ENCODE measurements at places on chromosomes 12 and 14. TPM values are rescaled to one million over a fixed set of nuclear protein-coding genes. Genes with fewer than 3 reads are reported as not detected.
A peak's percentile ranks its signal among the peaks of the same experiment; 100 is the strongest.

DNA sequence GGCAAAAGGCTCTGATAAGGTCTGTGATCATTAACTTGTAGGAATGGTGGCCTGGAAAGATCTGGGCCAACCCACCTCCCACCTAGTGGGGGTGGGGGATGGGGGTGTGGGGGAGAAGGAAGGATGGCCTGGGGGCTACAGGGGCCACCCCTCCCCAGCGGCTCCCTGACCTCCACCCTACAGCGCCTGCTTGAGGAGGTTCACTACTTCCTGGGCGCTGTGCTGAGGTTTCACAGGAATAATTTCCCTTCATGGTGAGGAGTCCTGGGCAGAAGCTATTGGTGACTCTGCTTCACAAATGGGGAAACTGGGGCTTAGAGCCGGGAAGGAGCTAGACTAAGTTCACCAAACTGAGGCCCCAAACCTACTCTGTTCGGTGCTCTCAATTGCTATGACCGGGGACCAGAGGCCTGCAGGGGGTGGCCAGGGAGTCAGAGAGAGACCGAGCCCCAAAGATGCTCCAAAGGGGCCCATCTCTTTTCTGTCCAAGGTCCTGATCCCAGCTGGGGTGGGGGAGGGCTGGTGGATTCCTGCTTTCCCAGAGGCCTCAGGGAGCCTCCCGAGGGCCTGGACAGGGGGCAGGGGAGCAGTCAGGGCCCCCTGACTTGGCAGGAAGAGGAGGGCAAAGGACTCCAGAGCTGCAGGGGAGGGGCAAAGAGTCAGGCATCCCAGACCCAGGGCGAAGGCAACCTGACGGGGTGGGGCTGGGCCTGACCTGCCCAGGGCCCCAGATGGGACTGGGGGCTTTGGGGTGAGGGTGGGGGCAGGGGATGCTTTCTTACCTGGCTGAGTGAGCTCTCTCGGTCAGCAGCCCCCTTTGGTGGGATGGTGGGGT, 1.7 kb downstream of the HNF1A start:
- no peak for DNase-seq

Gene SLC25A47
- not detected for polyA plus RNA-seq

GRCh38 chr12:82412246-82412645, 53.9 kb downstream of the METTL25 start:
- DNase-seq, result no peak

Gene MANSC1
- 10.3 TPM for polyA plus RNA-seq

Gene PAX9
- 0.23 TPM for polyA plus RNA-seq

DNA sequence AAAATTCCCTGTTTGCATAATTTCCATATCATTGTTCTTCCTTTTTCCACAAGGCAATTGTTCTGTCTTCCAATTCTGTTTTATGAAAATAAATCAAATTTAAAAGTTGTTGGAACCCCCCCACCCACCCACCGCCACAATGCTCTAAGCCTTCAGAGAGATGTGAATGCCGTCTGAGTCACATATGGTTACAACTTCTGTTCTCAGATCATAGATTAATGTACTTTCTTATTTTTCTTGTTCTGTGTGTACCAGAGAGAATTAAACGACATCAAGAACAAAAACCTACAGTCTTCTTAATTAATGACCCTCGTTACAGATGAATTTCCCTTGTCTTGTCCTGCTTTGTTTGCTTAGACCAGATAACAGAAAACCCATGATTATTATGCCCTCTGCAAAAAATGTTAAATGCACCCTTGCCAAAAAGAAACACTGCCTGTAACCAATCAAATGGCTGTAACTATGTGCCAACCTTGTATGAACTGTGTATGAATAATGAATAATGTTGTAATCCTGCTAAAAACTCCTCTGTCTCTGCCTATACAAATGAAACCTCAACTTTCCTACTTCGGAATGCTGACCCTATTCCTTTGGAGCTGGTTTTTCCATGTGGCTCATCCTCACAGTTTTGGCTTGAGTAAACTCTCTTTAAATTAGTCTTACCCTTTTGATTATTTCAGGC, 14.0 kb downstream of the OR6S1 start:
- no peak for DNase-seq

DNA sequence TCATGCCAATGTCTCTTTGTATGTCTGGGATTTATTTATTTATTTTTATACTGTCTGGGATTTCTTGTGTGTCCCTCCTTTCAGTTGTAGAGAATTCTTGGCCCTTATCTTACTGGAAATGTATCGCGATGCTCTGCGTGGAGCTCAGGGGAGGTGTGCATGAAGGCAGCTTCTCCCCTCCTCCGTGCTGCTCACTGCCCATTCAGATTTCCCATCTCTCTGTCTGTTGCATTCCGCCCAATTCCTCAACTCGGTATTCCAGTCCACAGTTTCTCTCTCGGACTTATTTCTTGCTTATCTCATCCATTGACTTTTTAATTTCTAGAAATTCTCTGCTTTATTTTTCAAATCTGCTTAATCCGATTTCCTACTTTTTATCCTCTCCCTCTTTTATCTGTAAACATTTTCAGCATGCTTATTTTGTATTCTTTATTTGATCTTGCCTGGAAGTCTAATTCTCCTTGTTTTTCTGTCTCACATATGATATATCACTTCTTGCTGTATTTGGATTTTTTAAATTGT, 93.2 kb downstream of the FBXW8 start:
- no peak for DNase-seq

Gene ITGA7
- 466 TPM for polyA plus RNA-seq

DNA sequence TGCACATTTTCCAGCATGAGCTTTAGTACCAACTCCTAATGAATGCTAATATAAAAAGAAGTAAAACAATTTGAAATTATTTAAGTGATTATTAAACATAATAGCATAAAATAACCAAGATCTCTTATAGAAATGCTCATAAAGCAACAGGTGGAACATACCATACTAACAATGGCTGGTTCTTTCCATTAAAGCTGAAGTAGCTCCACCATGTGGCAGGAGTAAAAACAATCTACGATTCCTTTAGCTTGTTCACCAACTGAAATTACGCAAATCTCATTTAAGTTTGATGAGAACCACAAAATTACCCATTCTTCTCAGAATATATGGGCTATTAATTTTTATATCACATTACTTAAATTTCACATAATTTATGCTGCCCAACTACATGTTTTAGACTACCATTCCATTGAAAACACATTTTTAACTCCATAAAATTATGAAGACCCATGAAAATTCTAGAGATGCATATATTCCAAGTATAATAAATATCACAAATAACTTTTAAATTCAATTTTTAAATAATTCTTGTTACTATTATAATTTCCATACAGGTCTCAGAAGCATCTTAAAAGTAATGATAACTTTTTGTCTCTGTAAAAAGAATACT, 213.6 kb downstream of the DAD1 start:
- peak; percentile 46 for DNase-seq

GRCh38 chr14:30484976-30485375, 74.0 kb upstream of the G2E3 start:
- no peak for DNase-seq

GRCh38 chr12:120698665-120699064, 11.6 kb upstream of the UNC119B start:
- DNase-seq, result no peak

DNA sequence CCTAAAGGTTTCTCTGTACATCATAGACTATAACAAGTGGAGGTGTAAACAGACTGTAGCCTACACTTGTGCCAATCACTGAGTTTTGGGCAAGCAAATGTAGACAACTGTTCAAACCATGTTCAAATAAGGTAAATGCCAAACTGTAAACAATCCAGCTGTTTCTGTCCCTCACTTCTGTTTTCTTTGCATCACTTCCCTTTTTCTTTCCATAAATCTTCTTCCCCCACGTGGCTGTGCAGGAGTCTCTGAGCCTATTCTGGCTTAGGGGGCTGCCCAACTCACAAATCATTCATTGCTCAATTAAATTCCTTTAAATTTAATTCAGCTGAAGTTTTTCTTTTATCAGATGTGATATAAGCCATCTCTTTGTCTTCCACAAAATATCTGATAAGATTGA, 65.1 kb upstream of the CPM start:
- DNase-seq, result no peak

DNA sequence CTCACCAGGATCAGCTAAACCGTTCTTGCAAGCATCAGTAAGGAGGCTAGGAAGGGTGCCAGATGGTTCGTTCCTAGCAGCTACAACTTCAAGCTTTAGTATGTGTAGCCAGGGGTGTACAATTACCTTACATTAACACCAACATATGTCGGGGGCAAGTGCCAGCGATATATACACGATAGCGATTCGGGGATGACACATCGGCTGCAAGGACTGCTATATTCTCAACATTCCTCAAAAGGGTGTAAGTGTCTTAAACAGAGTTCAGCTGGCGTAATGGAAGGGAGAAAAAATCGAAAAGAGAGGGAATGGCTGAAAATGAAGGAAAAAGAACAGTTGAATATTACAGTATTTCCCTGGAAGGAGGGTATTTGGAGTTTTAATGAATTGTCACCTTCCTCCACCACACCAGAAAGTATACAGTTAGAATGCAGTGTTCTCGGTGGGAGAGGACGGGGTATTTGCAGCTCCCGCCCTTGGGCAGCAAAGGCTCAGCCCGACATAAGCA, 545 bp downstream of the LIMA1 start:
- peak; percentile 39 for DNase-seq

DNA sequence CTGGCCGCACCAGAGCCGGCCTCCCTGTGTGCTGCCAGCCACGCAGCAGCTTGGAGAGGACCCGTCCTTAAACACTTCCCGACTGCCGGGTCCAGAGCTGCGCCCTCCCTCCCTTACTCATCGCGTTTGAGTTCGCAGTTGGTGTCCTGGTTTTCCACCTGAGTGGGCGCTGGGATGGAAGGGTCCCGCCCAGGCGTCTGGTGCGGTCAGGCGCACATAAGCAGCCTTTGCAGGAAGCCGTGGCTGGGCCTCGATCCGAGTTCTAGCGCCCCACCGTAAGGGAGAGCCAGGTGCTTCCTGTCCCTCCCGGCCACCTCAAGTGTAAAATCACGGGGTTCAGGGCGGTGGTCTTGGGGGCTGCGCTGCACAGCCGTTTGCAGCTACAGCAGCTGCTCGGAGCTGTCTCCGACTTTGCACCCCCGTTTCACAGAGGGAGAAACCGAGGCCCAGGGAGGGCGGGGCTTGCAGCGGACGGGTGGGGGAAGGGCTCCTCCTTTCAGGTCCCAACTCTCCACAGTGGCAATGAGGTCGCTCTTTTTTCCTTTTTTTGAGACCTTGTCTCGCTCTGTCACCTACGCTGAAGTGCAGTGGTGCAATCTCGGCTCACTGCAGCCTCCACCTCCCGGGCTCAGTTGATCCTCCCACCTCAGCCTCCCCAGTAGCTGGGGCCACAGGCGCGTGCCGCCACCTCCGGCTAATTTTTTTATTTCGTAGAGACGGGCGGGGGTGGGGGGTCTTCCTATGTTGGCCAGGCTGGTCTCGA, 51.3 kb downstream of the LRCOL1 start:
- no peak for DNase-seq

Gene COPZ1
- 124 TPM for polyA plus RNA-seq

DNA sequence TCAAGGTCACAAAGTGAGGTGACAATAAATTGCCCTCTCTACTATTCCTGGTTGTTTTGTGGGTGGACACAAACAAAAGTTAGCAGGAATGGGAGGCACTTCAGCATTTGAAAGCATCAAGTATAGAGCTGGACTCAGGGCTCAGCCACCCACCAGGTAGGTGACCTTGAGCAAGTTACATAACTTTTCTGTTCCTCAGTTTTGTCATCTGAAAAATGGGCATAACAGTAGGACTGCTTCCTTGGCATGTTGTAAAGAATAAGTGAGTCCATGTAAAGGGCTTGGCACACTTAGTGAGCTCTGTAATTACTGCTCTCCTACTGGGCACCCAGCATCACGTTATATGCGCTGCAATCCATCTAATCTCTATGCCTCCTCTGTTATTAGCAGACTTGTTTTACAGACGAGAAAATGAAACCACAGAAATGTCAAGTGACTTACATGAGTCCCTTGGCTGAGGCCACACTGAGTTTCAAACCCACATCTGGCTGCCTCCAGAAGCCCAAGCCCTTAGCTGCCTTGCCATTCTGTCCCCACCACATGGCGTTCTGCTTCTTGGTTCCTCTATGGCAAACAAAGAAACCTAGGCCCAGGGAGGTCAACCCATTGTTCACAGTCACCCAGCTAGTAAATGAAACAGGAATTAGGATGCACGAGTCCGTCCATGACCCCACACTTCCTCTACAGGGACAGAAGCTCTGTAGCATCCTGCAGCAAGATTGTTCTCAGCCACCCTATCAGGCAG, 63.2 kb upstream of the SLC24A4 start:
- no peak for DNase-seq

- no peak for DNase-seq
Observed at GRCh38 chr12:51275088-51275487, 4.9 kb upstream of the SMAGP start.

DNA sequence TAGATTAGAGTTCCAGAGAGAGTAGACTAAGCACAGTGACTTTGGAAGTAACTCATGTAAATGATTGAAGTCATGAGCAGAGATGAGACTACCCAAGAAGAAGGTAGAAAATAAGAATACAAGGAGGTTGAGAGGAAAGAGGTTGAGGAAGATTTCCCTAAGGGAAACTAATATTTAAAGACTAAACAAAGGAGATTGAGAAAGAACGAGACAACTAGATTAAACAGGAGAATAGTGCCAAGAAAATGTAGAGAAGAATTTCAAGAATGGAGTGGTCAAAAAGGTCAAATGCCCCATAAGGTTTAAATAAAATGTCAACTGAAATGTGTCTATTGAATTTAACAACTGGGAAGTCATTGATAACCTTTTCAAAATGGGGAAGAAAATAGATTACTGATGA, 59.0 kb downstream of the RPS29 start:
- DNase-seq, result no peak

Gene C12orf54
- polyA plus RNA-seq, result 0.72 TPM

Measured in hindlimb muscle (tissue), 1 donor.